T follicular helper cell (primary cell): ENCODE measurements at places on chromosomes 4 and X.

DNA sequence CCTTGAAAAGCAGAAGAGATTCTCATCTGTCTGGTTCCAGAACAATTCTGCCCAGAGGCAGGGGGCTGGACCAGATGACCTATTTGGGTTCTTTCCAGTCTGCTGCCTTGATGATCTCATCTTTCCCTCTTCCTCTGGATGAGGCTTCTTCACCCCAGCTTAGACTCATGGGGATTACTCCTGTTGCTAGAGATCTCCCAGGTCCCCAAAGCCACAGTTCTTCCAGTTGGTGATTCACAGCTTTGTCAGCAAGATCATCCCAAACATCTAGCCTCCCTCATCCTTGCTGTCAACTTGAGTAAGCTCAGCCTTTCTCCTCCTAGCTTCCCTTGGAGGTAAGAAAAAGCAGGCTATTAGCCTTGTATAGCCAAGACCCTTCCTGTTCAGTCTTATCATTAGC lies 64.2 kb upstream of the PJA1 start:
- DNase-seq = no peak

- no peak for DNase-seq
Measured at GRCh38 chrX:23911126-23911835, 3.5 kb downstream of the CXorf58 start.

- DNase-seq = no peak
Measured at GRCh38 chr4:20614816-20615215, 85.4 kb upstream of the PACRGL start.

GRCh38 chr4:127870688-127871087 lies 10.0 kb upstream of the PLK4 start:
- no peak for DNase-seq

GRCh38 chr4:27398631-27399310 lies 538.1 kb downstream of the STIM2 start:
- DNase-seq = no peak

- no peak for DNase-seq
Measured at GRCh38 chr4:112897543-112897942, 151.9 kb upstream of the ANK2 start.

DNA sequence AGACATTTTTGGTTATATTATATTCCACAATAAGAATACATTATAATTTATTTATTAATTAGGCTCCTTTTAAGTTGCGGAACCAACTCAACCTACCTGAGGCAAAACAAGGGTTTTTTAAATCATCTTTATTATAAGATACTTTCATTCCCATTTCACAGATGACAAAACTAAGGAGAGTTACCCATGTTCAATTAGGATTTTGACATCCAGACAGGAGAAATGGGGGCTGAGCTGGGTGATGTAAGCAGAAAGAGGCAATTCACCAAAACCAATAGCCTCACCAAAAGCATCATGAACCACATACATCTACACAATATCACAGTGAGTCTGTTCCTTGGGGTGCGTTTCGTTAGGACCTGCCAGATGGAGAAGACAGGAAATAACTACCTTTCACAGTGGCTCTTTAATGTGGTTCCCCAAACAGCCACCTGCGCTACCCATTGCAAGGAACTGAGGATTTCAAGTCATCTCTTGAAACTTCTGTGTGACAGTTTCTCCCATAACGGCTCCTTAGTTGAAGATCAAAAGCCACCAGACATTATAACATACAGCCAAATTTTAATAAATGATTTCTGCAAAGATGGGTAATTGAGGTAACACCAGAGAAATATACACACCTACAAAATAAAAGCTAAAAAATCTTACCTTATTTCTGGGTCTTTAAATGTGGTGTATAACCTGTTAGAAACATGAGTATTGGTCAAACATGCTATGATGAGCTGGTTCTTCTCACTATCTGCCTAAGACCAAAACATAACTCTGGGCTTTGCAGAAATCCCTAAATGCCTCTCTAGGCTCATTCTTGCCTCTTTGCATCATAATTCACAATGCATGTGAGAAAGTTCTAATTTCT lies 190.6 kb upstream of the LEF1 start:
- peak; percentile 49 for DNase-seq

- DNase-seq = no peak
Measured at GRCh38 chrX:17496407-17496806, 121.4 kb downstream of the NHS start.

DNA sequence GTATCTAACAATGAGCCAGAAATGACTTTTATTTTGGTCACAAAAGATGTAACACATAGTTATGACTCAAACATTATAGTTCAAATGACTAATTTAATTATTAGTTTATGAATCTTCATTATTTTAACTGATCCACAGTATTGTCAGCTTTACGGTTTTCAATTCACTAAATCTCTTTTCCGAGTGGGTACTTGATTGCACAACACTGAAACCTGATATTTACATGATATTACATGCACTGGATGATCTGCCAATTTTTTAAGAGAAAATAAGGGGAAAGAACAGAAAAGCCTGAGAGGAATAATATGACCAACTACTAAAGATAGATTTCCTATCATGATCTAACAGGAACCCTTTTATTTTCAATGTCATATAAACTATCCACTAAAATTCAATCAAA lies 1446.0 kb downstream of the FSTL5 start:
- DNase-seq = no peak
